Uterine smooth muscle cell (primary cell): ENCODE measurements at places on chromosomes 16 and 17. TPM values are rescaled to one million over a fixed set of nuclear protein-coding genes. Genes with fewer than 3 reads are reported as not detected.

UMOD gene
- not detected in 2 replicates for total RNA-seq

ALOX12 gene
- total RNA-seq = 0.75 TPM in 1 of 2 replicates, not detected in the other

PDF gene
- total RNA-seq = 21.6 and 30.3 TPM in 2 replicates

KRT17 gene
- total RNA-seq = 1.00 and 1.5 TPM in 2 replicates

ALOX15B gene
- total RNA-seq = 0.12 TPM in 1 of 2 replicates, not detected in the other

MAP2K6 gene
- 0.87 and 1.2 TPM in 2 replicates for total RNA-seq

STARD3 gene
- total RNA-seq = 21.6 and 26.7 TPM in 2 replicates
